ENCODE measurements at places on chromosomes 12 and 14. TPM values are rescaled to one million over a fixed set of nuclear protein-coding genes. Genes with fewer than 3 reads are reported as not detected.

AKAP3 gene
- total RNA-seq = 2.4 TPM

RTL1 gene
- total RNA-seq = 0.15 TPM

DNA sequence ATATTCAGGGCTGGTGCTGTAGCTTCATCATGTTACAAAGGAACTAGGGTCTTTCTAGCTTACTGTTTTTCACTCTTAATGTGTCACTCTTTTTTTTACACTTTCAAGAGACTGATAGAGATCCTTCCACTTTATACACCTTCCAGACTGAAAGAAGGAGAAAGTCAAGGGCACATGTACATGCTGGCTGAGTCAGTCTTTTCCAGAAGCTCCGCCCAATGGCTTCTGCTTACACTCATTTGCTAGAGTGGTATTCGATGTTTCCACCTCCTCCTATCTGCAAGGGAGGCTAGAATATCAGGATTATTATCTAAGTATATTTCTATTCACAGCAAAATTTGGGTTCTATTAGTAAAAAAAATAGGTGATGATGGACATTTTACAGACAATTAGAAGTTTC is 325.8 kb upstream of the OR4E1 start:
- no peak for DNase-seq
- no peaks in the 10 kb centered on the region for H3K4me1 ChIP-seq
- H3K36me3 ChIP-seq = no peaks in the 10 kb centered on the region
- H3K27me3 ChIP-seq = no peaks in the 10 kb centered on the region
- no peak overlapping the region for H3K4me3 ChIP-seq

DNA sequence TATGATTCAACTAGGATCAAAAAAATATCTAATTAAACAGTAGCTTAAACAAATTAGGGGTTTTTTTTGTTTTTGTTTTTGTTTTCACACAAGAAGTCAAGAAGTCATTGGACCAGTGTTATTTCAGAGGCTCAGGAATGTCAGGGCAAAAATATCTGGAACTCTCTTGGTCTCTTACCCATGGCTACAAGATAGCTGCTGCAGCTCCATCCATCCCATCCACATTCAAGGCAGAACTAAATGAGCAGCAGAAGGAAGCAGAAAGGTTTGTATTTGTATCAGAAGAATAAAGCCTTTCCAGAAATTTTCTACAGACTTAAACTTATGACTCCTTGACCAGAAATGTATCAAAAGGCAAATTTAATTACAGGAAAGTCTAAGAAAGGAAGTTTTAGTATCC is 33.8 kb upstream of the BCL2L14 start:
- no peak overlapping the region for H3K4me3 ChIP-seq
- no peak overlapping the region for H3K27ac ChIP-seq
- no peaks in the 10 kb centered on the region for H3K36me3 ChIP-seq
- no peaks in the 10 kb centered on the region for H3K27me3 ChIP-seq

NKX2-8 gene
- not detected for total RNA-seq

SYT1 gene
- 36.9 TPM for total RNA-seq

GRCh38 chr12:85920324-85920947 is 46.3 kb downstream of the NTS start:
- peak; percentile 12 for DNase-seq
- H3K27me3 ChIP-seq = no peaks in the 10 kb centered on the region
- no peaks in the 10 kb centered on the region for H3K36me3 ChIP-seq
- no peaks in the 10 kb centered on the region for H3K4me1 ChIP-seq

RNASE11 gene
- total RNA-seq = not detected

DNA sequence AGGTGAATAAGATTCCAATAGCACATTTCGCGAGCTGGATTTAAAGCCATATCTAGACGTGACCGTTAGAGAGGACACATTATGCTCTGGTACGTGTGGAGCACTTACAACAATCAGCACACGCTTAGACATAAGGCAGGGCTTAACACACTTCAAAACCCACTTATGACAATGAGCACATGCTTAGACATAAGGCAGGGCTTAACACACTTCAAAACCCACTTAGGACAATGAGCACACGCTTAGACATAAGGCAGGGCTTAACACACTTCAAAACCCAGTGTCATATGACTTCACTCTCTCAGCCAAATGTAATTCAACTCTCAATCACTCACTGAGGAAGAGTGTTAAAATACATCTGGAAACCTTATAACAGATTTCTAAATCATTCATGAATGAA is 11.2 kb upstream of the PLD4 start:
- DNase-seq = no peak
- no peaks in the 10 kb centered on the region for H3K4me1 ChIP-seq
- H3K27me3 ChIP-seq = peaks cover 30% of the 10 kb centered on the region
- no peak overlapping the region for H3K27ac ChIP-seq
- no peak overlapping the region for H3K4me3 ChIP-seq
- H3K36me3 ChIP-seq = no peaks in the 10 kb centered on the region

- H3K4me1 ChIP-seq = no peaks in the 10 kb centered on the region
- no peaks in the 10 kb centered on the region for H3K27me3 ChIP-seq
- H3K4me3 ChIP-seq = no peak overlapping the region
- DNase-seq = no peak
These were observed 58.1 kb upstream of the NUDT4 start for GRCh38 chr12:93319523-93320050.

DNA sequence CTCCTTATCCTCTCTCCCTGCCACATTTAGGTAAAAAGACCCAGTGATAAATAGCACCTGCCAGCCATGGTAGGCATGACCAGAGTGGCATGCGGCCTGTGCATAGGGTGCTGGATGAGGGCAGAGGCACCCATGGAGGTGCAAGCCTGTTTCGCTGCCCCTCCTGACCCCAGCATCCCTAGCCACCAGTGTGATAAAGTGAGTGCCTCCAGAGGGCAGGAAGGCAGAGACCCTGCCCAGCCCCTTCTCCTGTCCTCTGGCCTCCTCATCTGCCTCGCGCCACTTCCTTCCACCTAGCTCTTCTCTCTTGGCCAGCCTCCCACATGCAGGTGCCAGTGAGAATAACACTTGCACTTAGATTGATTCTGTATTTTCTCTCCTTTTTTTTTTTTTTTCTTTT is 108.3 kb upstream of the FUT8 start:
- H3K4me3 ChIP-seq = no peak overlapping the region
- no peaks in the 10 kb centered on the region for H3K36me3 ChIP-seq
- peak overlapping the region; percentile 92 for H3K27ac ChIP-seq

DNA sequence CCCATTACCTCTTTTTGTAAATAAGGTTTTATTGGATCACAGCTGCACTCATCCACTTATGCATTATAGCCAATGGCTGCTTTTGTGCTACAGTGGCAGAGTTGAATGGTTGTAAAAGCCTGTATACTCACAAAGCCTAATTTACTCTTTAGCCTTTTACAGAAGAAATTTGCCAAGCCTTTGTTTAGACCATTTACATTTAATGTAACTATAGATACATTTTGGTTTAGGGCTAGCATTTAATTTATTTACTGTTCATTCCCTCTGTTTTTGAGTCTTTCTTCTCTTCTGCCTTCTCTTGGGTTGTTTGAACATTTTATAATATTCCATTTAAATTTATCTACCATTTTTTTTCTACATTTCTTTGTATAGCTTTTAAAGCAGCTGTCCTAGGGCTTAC is 217.1 kb upstream of the AMIGO2 start:
- no peak overlapping the region for H3K4me3 ChIP-seq
- peaks cover 6% of the 10 kb centered on the region for H3K4me1 ChIP-seq
- H3K36me3 ChIP-seq = no peaks in the 10 kb centered on the region
- no peak overlapping the region for H3K27ac ChIP-seq
- H3K27me3 ChIP-seq = no peaks in the 10 kb centered on the region

GRCh38 chr14:76502638-76503037 is 126.7 kb downstream of the ESRRB start:
- H3K4me3 ChIP-seq = no peak overlapping the region
- H3K27me3 ChIP-seq = no peaks in the 10 kb centered on the region
- no peak overlapping the region for H3K27ac ChIP-seq

Measured in neural progenitor cell (in vitro differentiated cells).